ENCODE measurements at places on chromosomes 7 and 10. TPM values are rescaled to one million over a fixed set of nuclear protein-coding genes. Genes with fewer than 3 reads are reported as not detected.

- DNase-seq: peak; percentile 27
Measured at GRCh38 chr10:43215758-43216455, 51.0 kb downstream of the RASGEF1A start.

DNA sequence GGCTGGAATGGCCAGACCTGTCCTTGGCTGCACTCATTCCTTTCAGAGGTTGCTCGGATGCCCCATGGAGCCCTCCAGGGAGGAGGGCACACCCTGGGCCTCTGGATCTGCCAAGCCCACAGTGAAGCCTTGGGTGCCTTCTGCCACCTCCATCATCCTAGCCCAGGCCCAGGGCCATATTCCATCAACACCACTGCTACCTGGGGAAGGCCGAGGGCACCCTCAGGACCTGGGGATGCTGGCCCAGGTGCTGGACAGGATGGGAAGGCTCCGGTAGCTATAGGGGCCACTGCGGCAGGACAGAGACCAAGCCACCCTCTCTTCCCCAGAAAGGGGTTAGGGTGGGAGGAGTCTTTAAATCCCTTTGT lies 810 bp downstream of the OPN4 start:
- DNase-seq: no peak

- DNase-seq: no peak
Measured at GRCh38 chr7:46058086-46058823, 137.2 kb upstream of the IGFBP3 start.

SMO gene
- total RNA-seq: 2.1 TPM

- no peak for DNase-seq
Measured at GRCh38 chr7:107953265-107953923, 49.6 kb downstream of the LAMB1 start.

DNA sequence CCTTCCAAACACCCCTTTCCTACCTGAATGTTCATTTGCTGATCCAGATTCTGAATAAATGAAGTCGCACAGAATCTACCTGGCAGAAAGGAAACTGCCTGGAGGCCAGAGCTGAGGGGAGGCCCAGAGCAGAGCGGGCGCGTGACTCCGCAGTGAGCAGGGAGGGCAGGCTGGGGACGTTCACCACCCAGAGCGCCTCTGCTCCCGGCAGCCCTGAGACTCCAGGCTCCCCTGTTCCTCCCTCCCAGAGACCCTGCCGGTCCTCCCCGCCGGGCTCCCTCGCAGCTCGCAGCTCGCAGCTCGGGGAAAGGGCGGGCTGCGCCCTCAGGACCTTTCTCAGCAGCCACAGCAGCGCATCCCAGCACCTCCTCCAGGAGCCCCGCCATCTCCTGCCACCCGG lies 176.7 kb upstream of the ZNF32 start:
- no peak for DNase-seq

- no peak for DNase-seq
Measured at GRCh38 chr7:73699370-73700068, 16.1 kb downstream of the BUD23 start.

DNA sequence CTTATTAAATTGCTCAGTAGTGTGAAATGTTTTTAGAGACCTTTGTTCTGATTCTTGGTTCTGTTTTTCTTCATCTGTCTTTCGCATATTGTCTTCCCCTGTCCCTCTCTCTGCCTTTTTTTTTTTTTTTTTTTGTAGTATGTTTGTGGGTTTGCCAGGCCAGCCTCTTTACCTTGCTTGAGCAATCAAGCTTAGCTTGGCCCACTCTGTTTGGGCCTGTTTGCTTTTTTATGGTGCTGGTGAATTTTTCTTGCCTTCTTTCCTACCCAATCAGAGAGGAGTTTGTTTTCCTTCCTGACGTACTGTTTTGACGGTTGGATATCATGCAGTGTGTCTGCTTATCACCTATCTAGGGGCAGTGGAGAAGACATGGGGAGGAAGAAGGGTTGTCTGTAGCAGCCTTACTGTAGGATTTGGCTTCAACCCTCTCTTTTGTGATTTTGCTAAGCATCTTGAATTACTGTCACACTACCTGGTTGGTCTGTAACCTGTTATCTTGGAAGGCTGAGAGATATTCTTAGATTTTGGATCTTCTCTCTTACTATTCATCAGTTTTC lies 64.0 kb downstream of the BBS9 start:
- no peak for DNase-seq

Measured in mucosa of descending colon (tissue), 3 donors.